ENCODE measurements at places on chromosomes 2 and 18.

- DNase-seq = no peak
Measured at GRCh38 chr2:138867341-138867740, 87.2 kb upstream of the NXPH2 start.

GRCh38 chr2:4995466-4995865 is 696.7 kb upstream of the SOX11 start:
- DNase-seq = no peak

DNA sequence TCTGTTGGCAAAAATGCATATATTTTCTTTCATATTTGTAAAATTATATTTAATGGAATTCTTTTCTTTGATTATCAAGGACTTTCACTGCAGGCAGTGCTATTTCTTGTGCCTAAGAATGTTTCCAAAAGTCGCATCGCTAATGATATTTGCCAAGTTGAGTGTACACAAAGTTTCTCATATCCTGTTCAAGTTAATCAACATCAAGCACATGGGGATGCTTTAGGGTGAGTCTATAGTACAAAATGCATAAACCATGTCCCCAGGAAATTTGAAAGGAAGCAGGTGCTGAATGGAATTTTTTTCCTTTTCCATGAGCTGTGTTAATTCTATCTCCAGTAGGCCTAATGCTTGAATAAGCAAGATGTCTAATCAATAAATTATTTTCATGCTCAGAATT is 129.7 kb downstream of the GALNT1 start:
- DNase-seq = no peak

- no peak for DNase-seq
Measured at GRCh38 chr2:55092439-55092838, 42.2 kb upstream of the RTN4 start.

DNA sequence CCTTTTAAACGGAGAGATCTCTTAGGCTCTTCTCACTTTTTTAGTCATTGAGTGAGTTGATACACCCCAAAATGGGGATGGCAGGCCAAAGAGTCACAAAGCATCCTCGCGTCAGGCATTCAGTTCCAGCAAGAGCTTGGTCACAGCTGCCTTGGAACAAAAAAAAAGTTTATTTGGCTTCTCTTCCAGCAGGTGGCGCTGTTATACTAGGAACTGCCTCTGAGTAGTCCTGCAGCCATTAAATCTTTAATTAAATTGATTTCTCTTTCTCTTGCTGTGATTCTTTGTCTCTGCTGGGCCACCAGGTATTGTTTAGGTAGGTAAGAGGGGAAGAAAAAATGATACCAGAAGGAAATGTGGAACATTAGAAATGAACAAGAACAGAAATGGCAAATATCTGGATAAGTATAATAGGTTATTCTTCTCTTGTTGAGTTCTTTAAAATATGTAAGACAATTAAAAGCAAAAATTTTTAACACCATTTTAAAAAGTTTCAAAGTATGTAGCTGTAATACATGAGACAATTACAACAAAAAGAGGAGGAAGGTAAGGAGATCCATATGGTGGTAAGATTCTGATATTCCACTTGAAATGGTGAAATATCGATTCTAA is 175.1 kb downstream of the GALNT1 start:
- DNase-seq = peak; percentile 16

GRCh38 chr2:4247791-4248190 is 544.4 kb downstream of the DCDC2C start:
- no peak for DNase-seq

DNA sequence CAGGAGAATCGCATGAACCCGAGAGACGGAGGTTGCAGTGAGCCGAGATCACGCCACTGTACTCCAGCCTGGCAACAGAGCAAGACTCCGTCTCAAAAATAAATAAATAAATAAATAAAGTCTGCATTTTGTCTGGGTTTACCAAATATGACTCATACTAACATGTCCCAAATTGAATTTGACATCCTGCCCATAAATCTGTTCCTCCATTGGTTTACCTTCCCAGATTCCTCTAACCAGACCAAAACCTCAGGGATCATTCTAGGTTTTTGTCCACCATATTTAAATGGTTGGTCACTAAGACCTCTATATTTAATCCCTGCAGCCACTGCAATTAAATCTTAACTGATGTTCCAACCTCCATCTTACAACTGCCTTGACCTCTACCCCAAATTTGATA is 150.9 kb downstream of the ATAD2B start:
- no peak for DNase-seq

GRCh38 chr18:23968638-23969604 is 45.6 kb upstream of the TTC39C start:
- DNase-seq = no peak

- DNase-seq = no peak
Measured at GRCh38 chr2:147884830-147885229, 40.0 kb downstream of the ACVR2A start.

- no peak for DNase-seq
Measured at GRCh38 chr2:3670941-3671340, 12.9 kb downstream of the ALLC start.

GRCh38 chr2:237290261-237290660 is 123.7 kb downstream of the COL6A3 start:
- DNase-seq = no peak

DNA sequence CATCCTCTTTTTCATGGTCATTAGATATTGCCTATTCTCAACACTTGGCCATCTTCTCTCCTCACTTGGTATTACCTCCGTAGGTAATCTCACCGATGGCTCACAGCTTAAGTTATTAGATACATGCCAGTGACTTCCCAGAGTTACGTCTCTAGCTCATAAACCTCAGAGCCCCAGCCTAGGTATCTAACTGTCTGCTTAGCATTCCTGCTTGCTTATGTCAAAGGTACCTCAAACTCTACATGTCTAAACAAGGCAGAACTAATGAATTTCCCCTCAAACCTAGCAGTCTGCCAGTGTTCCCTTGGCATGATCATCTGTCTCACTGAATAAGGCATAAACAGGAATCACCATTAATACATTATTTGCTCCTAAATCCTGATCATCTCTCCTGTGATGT is 27.7 kb upstream of the ZNF638 start:
- no peak for DNase-seq

GRCh38 chr2:18959200-18959599 is 369.8 kb upstream of the NT5C1B start:
- DNase-seq = no peak

GRCh38 chr2:54529935-54530334 is 73.8 kb downstream of the SPTBN1 start:
- DNase-seq = no peak

DNA sequence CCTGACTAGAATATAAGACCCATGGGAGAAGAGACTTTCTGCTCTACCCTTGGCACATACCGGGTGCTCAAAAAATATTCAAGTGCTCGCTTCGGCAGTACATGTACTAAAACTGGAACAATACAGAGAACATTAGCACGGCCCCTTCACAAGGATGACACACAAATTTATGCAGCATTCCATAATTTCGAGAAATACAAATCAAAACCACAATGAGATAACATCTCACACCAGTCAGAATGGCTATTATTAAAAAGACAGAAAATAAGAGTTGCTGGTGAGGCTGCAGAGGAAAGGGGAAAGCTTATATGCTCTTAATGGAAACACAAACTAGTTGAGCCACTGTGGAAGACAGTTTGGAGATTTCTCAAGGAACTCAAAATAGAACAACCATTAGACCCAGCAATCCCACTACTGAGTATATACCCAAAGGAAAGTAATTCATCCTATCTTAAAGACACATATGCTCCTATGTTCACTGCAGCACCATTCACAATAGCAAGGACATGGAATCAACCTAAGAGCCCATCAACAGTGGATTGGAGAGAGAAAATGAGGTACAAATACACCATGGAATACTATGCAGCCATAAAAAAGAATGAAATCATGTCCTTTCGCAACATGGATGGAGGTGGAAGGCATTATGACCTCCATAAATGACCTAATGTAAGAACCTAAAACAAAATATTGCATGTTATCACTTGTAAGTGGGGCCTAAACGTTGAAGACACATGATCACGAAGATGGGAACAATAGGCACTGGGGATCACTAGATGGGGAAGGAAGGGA is 71.6 kb upstream of the CYP1B1 start:
- no peak for DNase-seq

GRCh38 chr18:58847383-58848071 is 17.1 kb upstream of the ZNF532 start:
- no peak for DNase-seq

- no peak for DNase-seq
Measured at GRCh38 chr2:195579776-195580555, 77.1 kb upstream of the SLC39A10 start.

- no peak for DNase-seq
Measured at GRCh38 chr2:76940559-76940958, 581.6 kb downstream of the LRRTM4 start.

GRCh38 chr2:171952748-171953147 is 30.5 kb downstream of the HAT1 start:
- DNase-seq = no peak

- no peak for DNase-seq
Measured at GRCh38 chr2:205056151-205056561, 510.9 kb downstream of the PARD3B start.

- DNase-seq = no peak
Measured at GRCh38 chr2:47508080-47508479, 105.1 kb downstream of the MSH2 start.

GRCh38 chr2:30293303-30293921 is 62.1 kb downstream of the LBH start:
- DNase-seq = peak; percentile 94

- DNase-seq = no peak
Measured at GRCh38 chr2:191066197-191066918, 52.4 kb upstream of the STAT1 start.

- no peak for DNase-seq
Measured at GRCh38 chr2:160091381-160091780, 29.0 kb upstream of the PLA2R1 start.

GRCh38 chr2:80070587-80070986 is 234.0 kb downstream of the LRRTM1 start:
- no peak for DNase-seq

DNA sequence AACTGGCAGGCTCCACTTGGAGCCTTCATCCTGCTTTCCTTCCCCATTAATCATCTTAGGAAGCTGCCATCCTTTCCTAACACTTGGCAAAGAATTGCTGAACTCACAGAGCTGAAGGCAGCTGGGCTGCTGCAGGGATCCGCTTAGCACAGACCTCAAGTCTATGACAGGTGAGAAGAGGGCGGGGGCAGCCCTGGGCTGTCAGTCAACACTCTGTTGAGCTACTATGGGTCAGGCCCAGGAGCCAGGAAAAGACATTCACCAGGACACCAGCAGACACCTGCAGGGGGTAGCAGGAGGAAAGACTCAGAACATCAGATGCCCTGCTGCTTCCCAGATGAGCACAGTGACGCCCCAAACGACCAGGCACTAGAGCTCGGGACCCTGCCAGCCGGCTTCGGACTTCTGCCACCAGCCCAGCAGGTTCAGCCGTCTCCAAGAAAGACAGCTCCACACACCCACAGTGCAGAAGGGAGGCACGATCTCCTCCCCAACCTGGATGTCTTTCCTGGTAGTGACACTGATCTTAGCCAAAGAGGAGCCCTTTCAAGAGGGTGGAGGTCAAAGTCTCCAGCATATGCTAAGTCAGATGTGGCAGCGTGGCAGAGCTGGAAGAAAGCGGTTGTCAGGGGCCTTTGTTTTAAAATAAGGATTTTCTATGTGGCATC is 55.2 kb downstream of the SNORC start:
- no peak for DNase-seq

DNA sequence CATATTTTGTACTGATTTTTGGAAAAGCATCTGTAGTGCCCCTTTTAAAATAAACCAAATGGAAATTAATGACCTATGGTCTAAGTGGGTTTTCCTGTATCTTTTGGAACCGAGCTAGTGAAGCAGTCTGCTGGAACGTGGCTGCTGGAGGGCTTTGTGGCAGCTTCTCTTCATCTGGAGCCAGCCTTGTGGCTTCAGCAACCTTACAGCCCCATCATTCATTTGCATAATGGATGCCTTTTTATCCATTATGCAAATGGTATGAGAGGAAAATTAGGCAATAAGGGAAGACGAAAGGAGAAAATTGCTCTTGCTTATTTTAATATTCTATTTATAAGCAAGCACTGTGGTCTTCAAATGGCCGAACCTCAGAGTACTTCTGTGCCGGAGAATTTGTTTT is 421.0 kb downstream of the PARD3B start:
- no peak for DNase-seq

GRCh38 chr2:186059096-186059495 is 320.5 kb downstream of the FSIP2 start:
- DNase-seq = no peak

GRCh38 chr2:62293490-62294271 is 97.8 kb downstream of the B3GNT2 start:
- DNase-seq = no peak

DNA sequence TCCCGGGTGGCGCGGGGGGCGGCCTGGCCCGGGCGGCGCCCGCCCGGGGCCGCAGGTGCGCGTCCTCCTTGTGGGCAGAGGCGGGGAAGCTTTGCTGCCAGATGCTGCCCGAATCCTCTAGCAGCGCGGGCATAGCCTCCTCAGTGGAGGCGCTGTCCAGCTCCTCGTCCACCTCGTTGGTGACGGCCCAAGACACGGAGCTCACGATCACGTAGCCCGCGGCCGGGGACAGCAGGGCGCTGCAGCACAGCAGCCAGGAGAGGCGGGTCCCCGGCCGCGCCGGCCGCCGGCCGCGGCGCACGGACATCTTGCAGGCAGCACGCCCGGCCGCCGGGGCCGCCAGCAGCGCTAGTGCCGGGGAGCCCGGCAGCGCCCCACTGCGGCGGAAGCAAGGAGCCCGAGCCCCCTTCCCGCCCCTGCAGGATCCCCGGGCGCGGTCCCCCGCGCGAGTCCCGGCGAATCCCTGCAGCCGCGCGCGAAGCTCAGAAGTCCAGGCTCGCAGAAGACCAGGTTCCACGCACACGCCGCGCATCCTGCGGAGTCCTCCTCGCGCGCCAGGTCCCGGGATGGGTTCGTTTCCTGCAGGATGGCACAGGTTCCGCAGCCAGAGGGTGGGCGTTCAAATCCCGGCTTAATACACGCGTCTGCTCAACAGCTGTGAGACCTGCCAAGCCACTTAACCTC is at the start of gene CREG2:
TSS of gene CREG2 (minus strand) at position 353 of the 684 bp plus-strand sequence. CDS start at position 307, 46 bp downstream.
- peak; percentile 73 for DNase-seq

- no peak for DNase-seq
Measured at GRCh38 chr2:85590950-85591349, 4.6 kb upstream of the RNF181 start.

DNA sequence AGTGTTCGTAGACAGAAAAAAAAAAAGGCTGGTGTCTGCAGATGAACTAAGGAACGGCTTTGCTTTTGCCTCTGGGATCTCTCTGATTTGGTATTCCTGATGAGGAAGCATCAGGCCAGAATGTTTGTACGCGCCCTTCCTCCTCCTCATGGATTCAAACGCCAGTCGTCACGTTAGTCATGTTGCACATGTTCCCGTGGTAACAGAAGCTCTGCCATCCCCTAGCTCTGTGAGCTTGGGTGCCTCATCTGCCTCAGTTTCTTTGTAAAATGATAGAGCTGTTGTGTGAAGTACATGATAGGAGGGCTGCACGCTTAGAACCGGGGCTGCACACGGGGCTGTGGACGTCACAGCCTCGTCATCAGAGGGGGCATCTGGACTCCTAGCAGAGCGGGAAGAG is 47.0 kb downstream of the TSHZ1 start:
- DNase-seq = no peak

- no peak for DNase-seq
Measured at GRCh38 chr2:67671464-67672450, 274.6 kb downstream of the ETAA1 start.

GRCh38 chr2:100242476-100242875 is 79.8 kb downstream of the LONRF2 start:
- DNase-seq = no peak

All from A549 (cell line).